ENCODE measurements at places on chromosomes 1 and 21.

GRCh38 chr1:156167536-156167935 lies 14.2 kb downstream of the SEMA4A start:
- DNase-seq, result no peak

GRCh38 chr1:173871091-173871490 lies 2.9 kb downstream of the ZBTB37 start:
- no peak for DNase-seq

- DNase-seq, result no peak
Observed at GRCh38 chr1:165635329-165635728, 4.3 kb downstream of the MGST3 start.

DNA sequence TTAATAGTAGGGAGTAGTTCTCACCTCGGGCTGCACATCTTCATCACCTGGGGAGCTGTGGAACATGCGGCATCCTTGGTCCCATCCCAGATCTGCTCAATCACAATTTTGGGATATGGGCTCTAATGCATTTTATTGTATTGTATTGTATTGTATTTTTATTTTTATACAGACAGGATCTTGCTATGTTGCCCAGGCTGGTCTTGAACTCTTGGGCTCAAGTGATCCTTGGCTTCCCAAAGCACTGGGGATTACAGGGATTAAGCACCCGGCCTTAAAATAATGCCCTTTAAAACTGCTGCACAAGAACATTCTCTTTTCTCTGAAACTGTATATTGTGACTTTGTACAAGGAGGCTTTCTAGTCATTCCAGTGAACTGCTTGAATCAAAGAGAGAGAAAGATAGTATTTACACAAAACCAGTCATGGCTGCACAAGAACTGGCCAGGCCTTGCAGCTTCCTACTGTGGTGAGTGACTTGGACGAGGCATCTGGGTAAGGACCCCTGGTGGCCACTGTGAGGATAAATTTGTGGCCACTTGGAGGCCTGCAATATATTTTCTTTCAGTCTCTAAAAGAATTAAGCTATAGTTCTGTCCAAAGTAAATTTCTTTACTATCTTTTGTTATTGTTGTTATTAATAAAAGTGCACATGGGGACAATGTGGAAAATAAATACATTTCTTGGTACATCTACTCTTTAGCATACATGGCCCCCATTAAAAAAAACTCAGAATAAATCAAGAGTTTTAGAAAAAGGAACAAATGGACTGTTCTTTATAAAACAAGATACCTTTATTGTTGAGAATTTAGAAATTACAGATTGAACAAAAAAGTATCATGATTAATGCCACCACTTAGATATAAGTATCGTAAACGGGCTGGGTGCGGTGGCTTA lies 48.0 kb downstream of the TBCE start:
- no peak for DNase-seq

DNA sequence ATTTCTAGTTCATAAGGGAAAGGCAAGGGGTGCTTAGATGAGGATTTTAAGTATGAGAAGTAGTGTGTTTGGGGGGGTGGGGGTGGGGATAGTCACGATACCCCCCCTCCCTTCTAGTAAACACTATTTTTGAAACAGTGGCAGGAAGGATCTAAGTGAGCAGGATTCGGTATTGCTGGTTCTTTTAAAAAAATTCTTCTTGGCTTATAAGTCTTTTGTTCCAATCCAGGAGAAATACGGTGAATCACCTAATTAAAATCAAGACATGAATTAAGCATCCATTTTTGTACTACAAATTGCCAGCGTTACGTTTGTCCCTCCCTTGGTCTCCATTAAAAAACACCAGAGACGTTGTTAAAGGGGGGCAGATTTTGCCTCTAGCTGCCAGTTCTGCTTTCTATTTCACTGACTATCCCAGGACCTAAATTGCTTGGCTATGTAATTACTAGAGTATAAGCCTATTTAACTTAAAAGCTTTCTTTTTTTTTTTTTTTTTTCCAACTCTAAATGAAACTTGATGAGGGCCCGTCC lies 911 bp downstream of the LMO4 start:
- DNase-seq, result peak; percentile 22

- no peak for DNase-seq
Observed at GRCh38 chr1:41020109-41020576, 1.4 kb downstream of the SLFNL1 start.

DNA sequence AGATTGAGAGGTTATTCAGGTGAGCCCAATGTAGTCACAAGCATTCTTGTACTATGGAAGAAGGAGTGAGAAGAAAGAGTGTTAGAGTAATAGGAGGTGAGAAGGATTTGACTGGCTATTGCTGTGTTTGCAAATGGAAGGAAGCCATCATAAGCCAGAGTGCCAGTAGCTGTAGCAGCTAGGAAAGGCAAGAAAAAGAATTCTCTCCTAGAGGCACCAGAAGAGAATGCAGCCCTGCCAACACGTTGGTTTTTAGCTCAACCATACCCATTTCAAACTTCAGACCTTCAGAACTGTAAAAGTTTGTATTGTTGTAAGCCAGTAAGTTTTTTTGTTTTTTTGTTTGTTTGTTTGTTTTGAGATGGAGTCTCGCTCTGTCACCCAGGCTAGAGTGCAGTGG lies 8.9 kb upstream of the IL12RB2 start:
- no peak for DNase-seq

DNA sequence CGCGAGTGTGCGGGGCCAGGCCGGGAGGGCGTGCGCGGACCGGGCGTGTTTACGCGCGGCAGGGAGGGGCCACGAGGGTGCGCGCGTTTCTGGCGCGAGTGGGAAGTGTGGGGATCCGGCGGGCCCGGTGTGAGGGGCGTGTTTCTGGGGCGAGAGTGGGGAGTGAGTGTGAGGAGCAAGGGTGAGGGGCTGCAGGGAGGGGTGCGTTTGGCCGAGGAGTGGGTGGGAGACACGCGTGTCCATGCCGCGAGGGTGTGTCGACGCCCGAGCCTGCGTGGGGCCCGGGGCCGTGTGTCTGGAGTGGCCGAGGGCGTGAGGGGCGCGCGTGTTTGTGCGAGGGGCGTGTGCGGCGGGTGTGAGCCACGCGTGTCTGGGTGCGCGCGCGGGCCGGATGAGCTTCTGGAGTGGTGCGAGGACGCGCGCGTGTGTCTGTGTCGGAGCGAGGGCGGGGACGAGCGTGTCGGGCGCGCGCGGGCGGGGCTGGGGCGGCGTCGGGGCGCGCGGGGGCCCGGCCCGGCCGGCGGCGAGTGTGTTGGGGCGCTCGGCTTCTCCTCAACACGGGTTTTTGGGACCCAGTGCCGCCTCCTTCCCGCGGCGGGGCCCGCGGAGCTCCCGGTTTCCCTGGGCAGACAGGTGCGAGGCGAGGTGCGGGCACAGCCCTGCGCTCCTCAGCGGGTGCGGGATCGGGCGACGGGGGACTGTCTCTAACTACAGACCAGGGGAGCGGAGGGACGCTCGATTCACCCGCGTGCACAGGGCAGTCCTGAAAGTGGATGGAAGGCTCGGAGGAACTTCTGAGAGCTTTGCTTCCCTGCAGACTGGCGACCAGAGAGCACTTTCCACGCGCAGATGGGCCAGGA lies 65.8 kb upstream of the VAMP3 start:
- DNase-seq, result no peak

- DNase-seq, result no peak
Observed at GRCh38 chr1:164858096-164858632, 299.2 kb downstream of the PBX1 start.

- no peak for DNase-seq
Observed at GRCh38 chr1:198184516-198184915, 27.7 kb downstream of the NEK7 start.

DNA sequence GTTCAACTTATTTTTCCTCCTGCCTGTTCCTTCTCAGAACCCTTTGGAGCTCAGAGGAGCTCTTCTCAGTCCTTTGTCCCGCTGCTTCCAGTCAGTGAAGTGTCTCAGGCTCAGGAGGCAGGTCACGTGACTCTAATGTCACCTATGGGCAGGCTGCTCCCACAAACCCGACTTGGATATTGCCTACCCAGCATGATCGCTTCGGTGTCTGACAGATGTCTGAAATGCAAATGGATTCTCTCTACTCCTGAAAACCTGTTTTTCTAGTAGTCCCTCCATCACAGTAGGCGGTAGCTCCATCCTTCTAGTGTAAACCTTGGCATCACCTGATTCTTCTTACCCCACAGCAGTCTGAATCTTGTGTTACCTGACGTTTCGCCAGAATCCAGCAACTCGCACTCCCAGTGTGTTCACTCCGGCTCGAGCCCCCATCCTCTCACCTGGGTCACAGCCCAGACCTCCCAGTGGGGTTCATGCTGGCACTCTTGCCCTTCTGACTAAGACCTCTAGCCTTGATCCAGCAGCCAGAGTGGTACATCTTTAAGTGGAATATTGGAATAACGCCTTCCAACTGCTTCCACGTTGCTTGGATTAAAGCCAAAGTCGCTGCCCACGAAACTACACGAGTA lies 5.4 kb downstream of the PADI6 start:
- DNase-seq, result no peak

DNA sequence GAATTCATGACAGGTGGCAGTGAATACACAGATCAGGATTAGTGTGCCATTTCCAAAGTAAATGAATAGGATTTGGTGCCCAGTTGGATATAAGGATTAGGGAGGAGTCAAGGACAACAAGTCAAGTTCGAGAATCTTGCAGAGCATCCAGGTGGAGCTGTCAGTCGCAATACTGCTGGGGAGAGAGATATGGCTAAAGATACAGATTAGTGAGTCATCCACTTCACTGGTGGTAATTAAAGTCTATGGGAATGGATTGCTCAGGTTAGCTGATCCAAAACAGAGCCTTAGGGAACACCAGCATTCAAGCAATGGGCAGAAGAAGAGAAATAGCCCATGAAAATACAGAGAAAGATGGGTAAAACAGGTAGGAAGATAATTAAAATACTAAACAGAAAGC lies 26.8 kb downstream of the BCAS2 start:
- DNase-seq, result no peak
